Hippocampal formation (tissue), 2 donors: ENCODE measurements at places on chromosomes 2 and 18.

DNA sequence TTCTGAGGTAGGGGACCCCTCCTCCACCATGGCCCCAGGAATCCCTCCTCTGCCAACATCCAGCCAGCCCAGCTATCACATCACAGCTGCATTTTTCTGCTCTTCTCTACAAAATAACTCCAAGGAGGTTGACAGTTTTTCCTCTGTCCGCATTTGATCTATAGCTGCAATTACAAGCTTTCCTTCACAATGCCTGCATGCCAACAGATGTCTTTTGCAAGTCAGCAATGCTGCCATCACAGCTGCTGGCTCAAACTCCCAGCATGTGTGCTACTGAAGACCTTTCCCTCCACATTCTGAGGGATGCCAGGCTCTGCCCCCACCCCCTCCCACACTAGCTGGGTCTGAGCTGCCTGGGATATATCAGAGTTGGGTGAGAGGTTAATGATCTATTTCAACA, 51.7 kb downstream of the MCFD2 start:
- DNase-seq = no peak

DNA sequence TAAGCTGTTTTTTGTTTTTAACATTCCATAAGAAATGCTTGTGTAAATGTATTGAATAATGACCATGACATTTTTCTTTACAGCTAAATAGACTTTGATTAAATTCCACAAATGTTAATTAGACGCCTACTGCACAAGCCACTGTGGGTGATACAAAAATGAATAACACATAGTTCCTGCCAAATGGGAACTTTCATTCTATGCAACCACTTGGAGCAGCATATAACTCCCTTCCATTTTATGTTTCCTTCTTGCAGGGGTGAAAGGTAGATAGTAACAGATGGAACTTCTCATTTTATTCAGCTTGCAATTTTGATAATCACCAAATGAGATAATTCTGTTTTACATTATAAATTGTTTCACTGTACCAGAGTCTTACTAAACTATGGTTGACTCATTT, 70.0 kb upstream of the THUMPD2 start:
- peak; percentile 56 for DNase-seq

DNA sequence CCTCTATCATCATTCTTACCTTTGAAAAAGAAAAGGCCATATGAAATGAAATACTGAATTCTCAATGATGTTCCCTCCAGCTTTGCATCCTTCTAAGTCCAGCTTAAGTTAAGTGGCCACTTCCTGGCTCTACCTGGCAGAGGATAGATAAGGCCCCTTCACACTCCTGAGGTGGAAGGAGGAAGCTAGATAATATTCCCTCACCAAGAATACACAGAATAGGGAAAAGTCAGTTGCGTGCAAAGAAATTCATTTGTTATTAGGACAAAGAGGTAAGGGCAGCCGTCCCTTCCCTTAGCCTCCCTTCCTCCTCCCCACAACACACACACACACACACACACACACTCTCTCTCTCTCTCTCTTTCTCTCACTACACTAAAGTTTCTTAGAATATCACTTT, 37.5 kb downstream of the OLA1 start:
- DNase-seq = no peak

DNA sequence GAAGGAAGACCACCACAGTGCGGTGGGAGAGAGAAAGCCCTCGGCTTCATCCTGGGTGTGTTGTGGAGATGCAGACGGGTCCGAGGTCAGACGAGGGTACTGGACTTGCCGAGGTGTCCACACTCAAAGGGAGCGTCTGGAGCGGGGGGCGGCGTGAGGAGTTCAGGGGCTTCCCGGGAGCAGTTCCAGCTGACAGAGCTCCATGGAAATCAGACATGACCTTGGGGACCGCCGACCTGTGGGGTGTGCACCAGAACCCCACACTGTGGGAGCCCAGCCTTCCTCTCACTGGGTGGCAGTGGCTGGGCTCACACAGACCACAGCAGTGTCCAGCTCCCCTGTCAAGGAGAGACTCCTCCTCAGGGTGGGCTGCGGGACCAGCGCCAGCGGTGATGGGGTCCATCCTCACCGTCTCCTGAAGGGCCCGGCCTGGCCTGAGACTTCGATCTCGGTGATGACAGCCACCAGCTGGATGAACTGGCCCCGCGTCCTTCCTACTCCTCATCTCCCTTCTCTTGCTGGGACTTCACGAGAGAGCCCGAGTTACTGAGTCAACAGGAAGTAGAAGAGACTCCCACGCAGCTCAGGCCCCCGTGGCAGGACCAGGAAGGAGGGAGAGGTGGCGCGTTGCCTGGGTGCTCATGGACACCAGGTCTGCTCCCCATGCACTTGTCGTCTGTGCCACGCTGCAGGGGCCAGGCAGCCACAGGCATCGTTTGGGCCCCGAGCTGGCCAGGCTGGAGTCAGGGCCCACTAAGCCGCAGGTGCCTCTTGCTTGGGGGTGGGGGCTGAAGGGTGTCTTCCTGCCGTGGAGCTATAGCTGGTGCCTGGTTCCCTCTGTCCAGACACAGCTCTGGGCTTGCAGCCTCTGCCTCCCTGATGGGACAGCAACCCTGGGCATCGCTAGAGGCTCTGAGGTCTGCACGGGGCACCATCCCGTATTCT, 101.9 kb upstream of the CTDP1 start:
- no peak for DNase-seq

GRCh38 chr2:175441181-175441761, 259.8 kb upstream of the ATP5MC3 start:
- DNase-seq = no peak
